ENCODE measurements at places on chromosomes 2 and 18. TPM values are rescaled to one million over a fixed set of nuclear protein-coding genes. Genes with fewer than 3 reads are reported as not detected.

The SKA1 gene
- 2.7 TPM for polyA plus RNA-seq

The EPB41L3 gene
- 131 TPM for polyA plus RNA-seq

The FAM228A gene
- 0.37 TPM for polyA plus RNA-seq

The GPR75 gene
- polyA plus RNA-seq = 1.9 TPM

Data from hindlimb muscle (tissue), 1 donor.